ENCODE measurements at places on chromosomes 13 and 19.

DNA sequence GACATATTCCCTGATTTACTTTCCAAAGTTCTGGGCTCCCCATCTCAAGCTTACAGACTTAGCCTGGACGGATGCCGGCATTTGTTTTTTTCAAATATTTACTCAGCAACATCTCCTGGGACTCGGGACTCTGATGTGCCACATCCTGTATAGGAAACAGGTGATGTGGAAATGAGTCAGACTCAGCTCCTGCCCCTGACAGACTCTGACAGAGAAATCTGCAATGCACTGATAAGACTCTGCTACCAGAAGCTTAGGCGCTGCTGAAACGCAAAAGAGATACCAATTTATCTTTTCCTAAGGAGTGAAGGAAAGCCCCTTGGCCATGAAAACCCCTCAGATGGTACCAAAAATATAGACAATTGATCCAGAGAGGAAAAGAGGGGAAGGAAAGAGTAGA is 16.2 kb downstream of the LAIR2 start:
- DNase-seq = no peak

GRCh38 chr19:37953918-37954303 is 46.9 kb downstream of the SIPA1L3 start:
- no peak for DNase-seq

DNA sequence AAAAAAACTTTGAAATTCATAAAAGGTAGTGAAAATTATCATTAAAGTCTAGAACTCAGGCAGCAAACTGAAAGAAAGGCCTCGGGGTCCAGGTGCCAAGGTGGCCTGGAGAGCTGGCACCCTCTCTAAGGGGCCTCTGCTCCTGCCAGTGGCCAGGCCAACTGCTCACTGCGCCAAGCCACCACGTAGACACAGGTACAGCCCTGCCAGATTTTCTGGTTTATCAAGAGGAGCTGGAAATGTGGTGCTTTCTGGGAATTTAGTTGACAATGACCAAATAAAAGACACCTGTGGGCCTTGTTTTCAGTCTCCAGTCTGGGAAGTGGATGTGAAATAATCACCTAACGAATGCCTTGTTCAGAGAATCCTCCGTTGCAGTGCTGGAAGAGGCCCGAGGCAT is 22.8 kb downstream of the ZNF574 start:
- DNase-seq = no peak

- DNase-seq = peak; percentile 34
Observed at GRCh38 chr19:14433554-14434501, 722 bp downstream of the PKN1 start.

DNA sequence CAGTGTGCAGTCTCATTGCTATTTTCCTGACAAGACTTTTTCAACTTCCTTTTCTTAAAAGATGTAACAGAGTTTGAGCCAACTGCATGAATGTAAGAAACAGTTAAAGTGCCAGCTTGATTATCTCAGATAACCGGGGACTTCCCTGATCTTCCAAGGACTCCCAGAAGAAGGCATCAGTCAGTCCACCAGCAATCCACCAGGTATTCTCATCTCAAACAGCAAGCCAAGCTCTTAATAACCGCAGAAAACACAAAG is 350.1 kb downstream of the LIG4 start:
- no peak for DNase-seq

- DNase-seq = no peak
Observed at GRCh38 chr19:49906879-49907564, 10.3 kb upstream of the IL4I1 start.

DNA sequence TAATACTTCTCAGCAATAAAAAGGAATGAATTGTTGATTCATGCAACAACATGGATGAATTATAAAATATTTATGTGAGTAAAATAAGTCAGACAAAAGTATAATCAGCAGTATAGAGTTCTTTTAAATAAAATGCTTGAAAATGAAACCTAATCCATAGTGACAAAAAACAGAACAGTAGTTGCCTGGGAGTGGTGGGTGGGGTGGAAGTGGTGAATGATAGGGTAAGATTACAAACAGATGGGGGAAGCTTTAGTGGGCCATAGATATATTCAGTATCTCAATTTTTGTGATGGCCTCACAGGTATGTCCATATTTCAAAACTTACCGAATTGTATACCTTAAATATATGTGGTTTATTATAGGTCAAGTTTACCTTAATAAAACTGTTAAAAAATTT is 124.9 kb upstream of the UBL3 start:
- peak; percentile 3 for DNase-seq

- no peak for DNase-seq
Observed at GRCh38 chr19:30879225-30879624, 470.0 kb downstream of the TSHZ3 start.

- DNase-seq = no peak
Observed at GRCh38 chr13:81563091-81563490, 1222.2 kb upstream of the SPRY2 start.

DNA sequence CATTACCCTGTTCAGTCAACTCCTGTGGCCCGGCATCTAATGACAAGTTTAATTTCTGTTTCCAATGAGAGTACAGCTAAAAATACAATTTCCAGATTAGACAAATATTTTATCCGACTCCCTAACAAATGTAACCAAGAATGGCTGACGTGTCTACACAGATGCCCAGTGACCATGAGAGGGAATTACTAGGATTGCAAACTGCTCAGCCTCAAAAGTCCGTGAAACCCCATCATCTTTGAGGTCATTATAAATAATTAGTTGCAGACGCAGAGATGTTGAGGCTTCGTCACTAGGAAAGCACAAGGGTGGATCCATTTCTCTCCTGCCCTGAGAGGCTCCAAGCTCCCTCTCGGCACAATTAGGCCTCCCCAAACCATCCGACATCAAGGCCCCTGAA is 104.1 kb upstream of the ZNF507 start:
- DNase-seq = no peak

GRCh38 chr19:22945560-22945959 is 57.4 kb downstream of the ZNF728 start:
- DNase-seq = peak; percentile 12

DNA sequence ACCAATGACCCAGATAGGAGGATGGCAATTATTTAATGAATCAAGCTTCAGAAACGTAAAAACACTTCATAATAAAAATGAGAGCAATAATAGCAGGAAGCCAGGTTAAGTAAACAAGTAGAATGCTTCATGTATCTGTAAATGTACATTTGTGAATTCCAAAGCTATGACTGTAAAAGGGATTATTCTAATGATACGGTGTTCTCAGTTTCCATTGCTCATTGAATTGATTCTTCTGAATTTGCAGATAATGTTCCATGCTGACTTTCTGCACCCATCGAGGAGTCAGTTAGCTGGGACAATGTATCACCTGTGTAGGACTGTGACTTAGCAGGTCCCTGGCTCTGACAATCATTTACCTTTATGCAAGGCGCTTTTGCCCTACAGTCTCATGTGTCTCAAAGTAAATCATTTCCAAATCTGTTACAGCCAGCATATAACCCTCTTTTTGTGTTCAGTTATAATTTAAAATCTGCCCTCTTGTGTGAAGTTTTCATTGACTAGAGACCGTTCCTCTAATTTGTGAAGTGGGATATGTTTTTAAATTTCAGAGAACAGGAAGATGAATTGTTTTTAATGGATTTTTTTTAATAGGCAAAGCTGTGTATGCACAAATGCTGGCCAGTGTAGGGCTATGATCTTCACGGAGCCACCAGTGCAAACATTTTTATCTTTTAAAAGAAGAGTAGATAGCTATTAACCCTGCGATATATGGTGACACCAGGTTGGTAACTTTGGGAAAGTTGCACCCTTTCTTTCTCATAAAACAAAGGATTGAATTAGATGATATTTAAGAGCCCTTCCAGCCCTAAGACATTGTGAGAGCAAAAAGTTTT is 267.1 kb downstream of the KLF5 start:
- no peak for DNase-seq

DNA sequence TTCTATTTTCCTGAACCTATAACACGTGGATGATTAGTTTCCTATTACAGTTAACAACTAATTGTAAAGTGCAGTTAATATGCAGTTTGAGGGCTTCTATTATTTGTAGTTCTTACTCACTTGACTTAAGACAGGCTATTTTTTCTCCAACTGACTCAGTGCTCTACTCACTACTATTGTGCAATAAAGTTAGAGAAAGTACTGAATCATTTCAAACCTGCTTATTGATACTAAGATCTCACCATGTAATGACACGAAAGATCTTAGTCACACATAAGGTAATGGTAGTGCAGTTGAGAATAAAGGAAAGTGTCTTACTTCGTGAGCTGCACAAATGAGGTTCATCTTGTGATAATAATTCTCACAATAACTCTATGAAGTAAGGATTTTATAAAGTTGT is 22.8 kb upstream of the ITM2B start:
- peak; percentile 65 for DNase-seq

DNA sequence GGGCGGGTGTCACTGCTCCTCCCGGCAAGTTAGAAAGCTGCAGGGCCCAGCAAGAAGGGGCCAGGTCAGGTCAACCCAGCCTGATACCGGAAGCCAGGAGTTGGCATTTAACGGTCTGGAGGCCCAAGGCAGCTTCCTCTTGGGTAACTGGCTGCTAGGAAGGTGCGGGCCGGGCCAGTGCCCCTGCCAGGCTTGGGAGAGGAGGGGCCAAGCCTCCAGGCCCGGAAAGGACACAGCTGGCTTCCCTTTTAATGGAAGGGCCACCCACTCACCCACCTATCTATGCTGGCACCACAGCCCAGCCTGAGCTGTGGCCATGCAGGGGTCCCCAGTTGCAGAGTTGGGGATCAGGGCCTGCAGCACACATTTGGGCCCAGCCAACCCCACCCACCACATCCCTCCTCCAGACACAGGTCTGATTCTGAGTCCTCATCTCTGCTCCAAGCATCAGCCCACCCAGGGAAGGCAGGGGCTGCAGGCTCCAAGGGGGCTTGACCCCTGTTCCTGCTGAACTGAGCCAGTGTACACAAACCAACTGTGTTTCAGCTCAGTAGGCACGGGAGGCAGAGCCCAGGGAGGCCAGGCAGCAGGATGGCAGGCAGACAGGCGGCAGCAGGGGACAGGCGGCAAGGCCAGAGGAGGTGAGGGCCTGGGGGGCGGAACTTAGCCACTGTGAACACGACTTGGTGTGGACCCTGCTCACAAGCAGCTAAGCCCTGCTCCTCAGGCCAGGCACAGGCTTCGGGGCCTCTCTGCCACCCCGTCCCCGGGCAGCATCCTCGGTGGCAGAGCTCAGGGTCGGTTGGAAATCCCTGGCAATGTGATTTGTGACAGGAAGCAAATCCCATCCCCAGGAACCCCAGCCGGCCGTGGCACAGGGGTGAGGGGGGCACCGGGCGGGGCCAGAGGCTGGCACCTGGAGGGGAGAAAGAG is 40.8 kb downstream of the ZSWIM4 start:
- DNase-seq = no peak

DNA sequence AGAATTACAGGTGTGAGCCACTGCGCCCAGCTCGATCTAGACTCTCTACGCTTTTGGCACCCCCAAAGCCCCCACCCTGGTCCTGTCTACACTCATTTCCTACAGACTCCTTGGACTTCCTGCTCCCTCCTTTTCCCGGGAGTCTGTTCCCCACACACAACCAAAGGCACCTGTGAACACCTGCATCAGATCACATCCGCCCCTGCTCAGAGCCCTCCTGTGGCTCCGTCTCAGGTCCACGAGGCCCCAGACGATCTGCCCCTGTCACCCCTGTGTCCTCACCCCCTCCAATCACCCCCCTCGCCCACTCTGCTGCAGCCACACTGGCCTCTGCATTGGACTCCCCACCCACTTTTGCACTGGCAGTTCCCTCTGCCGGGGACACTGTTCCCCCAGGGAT is 12.4 kb upstream of the PAK4 start:
- DNase-seq = no peak

GRCh38 chr13:89980896-89981295 is 1366.6 kb upstream of the MIR17HG start:
- DNase-seq = no peak

GRCh38 chr19:17314007-17314593 is 4.7 kb downstream of the DDA1 start:
- DNase-seq = no peak

- DNase-seq = no peak
Observed at GRCh38 chr19:3065675-3066357, 3.5 kb upstream of the TLE5 start.

- DNase-seq = peak; percentile 60
Observed at GRCh38 chr19:39497996-39498797, 550 bp upstream of the DLL3 start.

GRCh38 chr13:20550799-20551198 is 16.2 kb upstream of the IFT88 start:
- DNase-seq = no peak

DNA sequence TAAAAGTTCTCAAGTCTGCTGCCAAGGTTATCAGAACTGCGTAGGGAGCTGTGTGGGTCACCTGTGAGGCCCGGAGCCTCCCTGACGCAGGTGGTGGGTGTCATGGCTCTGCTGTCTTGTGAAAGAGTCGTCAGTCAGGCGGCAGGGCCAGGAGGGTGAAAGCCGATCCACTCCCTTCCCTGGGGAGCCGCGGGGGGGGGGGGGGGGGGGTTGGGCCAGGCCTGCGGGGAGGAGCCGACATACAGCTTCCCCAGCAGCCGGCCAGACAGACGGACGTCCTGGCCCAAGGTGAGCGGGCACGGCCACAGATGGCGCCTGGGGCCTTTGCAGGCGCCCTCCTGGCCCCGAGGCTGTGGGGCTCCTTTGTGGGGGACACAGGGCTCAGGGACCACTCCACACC is 12.4 kb downstream of the SBNO2 start:
- DNase-seq = no peak

DNA sequence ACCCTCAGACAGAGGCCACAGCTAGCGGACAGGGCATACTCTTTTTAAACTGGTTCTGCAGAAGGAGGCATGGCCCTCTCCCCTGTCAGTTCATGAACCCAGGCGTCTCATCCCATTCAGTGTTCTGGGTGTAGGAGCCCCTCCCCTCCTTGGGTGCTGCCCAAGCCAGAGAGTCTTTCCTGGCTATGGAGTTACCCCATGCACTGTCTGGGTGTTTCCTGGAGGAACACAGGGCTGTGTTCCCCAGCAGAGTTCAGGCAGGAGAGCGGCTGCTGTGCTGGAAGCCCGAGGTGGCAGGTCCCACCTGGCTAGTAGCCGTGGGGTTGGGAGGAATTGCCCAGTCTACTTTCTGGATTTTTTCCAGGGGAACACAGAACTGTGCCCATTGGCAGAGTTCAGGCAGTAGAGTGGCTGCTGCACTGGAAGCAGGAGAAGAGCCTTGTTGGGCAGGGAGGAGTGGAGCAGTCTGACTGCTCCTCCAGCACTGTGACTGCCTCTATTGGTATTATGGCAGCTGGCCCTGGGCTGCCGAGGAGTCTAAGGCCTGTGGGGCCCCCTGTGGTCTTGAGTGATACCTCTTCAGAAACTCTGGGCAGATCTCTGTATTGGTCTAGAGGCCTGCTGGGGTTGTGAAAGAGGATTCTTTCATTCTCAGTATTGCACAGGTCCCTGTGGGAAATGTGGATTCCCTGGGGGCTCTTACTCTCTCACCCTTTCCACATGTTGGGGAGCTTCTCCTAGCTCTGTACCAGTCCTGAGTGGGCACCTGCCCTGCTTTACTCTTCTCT is 168.3 kb downstream of the PCDH20 start:
- DNase-seq = no peak

DNA sequence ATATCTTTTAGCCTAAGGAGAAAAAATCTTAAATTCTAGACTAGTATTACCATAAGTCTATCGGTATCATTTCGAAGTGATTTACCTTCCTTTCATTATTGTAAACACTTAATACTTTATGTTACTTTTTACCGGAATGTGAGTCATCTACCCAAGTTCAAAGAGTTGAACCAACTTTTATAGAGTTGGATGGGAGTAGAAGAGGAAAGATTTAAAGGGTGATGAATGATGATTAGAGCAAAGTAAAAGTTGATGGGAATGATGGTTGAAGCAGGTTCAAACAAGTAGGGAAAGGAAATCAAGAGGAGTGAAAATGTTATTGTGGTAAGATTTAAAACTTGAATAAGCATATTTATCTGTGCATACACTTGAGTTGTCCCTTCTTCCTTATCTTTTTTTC is 11.3 kb upstream of the LPAR6 start:
- no peak for DNase-seq
